CD8-positive, alpha-beta memory T cell (primary cell): ENCODE measurements at places on chromosomes 1 and 21. TPM values are rescaled to one million over a fixed set of nuclear protein-coding genes. Genes with fewer than 3 reads are reported as not detected.

GRCh38 chr1:147091801-147092200, 80.5 kb downstream of the PRKAB2 start:
- no peak for DNase-seq

GRCh38 chr1:2375246-2375922, 16.0 kb downstream of the MORN1 start:
- DNase-seq, result no peak

- no peak for DNase-seq
Observed at GRCh38 chr21:36510911-36511310, 31.0 kb upstream of the CLDN14 start.

DNA sequence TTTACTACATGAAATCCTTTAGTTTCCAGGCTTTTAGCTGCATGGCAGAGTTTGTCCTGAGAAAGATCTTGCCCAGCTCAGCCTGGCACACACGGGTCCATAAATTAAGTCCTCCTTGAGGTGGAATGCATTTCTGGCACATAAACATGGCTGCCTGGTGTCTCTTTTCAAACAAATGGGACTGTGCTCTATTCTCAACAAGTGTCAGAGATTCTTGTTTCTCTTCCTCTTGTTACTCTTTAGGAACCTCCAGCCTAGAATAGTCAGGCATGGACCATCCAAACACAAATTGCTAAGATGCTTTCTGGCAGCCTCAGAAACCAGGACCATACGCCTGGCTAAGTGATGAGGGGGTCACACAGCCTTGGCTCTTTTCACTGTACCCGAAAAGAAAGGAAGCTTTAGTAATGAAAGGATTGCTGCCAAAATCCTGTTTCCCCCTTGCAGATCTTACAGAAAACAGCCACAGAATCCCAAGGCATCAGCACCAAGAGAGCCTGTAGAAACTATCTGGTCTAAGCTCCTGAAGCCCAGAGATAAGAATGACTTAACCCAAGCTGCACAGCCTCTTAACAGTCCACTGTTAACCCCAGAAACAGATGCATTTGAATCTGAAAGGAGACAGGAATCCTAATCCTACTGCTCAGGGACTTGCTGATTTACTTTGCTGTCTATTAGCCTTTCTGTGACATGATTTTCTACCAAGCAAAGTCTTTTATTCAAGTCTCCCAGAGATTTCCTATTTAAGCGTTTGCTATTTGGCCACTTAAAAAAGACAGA, 31.9 kb upstream of the NRDC start:
- DNase-seq, result no peak

- DNase-seq, result no peak
Observed at GRCh38 chr1:47226839-47227215, 5.2 kb downstream of the TAL1 start.

- no peak for DNase-seq
Observed at GRCh38 chr1:116182019-116182714, 71.0 kb downstream of the MAB21L3 start.

GRCh38 chr1:79859212-79859948, 852.9 kb upstream of the ADGRL4 start:
- DNase-seq, result no peak

- no peak for DNase-seq
Observed at GRCh38 chr1:30446508-30446907, 276.9 kb downstream of the MATN1 start.

- DNase-seq, result no peak
Observed at GRCh38 chr1:4734219-4734618, 79.8 kb downstream of the AJAP1 start.

DNA sequence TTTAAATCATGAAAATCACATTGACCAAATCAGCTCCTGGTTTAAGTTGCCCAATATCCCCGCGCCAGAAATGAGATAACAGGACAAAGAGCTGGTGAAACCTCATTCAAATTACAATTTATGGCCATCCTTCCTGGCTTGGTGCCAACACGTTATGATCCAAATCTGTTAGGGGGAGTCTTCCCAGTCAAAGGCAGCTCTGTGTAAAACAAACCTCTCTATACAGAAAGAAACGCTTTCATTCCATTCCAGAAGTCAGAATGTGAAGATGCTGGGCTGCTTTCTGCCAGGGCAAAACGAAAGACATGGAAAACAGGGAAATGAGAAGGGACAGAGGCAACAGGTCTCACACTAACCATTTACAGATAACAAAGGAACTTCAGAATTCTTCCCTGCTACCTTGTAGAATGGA, 53.5 kb upstream of the TIAM1 start:
- no peak for DNase-seq

GRCh38 chr1:27967106-27967883, 7.5 kb downstream of the XKR8 start:
- no peak for DNase-seq

DNA sequence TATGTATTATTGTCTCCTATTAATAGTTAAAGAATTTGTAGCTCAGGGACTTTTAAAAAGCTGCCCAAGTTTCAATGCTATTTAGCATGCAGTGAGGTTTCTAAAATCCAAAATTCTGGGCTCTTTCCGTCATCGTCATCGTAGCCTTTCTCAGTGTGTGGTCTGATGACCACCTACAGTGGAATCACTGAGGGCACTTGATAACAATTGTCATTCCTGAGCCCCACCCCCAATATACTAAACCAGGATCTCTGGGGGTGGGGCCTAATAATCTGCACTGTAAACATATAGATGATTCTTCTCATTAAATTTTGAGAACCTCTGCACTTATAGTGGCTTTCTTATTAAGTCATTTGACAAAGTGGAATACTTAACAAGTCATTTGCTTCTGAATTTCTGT, 674.8 kb downstream of the PLPP3 start:
- DNase-seq, result no peak

DNA sequence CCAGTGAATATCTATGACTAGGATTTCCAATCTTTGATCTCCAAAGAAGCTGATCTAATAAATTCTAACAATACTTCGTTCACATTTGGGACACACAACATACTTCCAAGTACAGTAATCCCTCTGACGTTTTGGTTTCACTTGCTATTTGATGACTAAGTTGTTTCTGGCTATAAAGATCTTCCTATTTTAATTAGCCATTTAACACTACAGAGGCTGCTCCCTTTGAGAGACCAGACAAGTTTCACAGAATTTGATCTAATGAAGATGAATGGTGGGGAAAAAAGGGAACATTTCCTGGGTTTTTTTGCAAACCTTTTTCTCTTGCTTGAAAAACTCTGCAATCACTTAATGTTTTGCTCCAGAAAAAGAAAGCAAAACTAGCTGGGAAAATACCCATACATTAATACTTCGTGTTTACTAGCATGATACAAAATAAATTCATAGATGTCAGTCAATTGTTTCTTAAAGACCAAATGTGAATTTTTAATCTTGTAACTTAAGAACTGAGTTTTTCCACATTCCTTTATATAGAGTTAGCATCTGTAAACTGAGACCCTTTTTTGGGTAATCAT, 28.0 kb upstream of the GLIS1 start:
- DNase-seq, result no peak

DNA sequence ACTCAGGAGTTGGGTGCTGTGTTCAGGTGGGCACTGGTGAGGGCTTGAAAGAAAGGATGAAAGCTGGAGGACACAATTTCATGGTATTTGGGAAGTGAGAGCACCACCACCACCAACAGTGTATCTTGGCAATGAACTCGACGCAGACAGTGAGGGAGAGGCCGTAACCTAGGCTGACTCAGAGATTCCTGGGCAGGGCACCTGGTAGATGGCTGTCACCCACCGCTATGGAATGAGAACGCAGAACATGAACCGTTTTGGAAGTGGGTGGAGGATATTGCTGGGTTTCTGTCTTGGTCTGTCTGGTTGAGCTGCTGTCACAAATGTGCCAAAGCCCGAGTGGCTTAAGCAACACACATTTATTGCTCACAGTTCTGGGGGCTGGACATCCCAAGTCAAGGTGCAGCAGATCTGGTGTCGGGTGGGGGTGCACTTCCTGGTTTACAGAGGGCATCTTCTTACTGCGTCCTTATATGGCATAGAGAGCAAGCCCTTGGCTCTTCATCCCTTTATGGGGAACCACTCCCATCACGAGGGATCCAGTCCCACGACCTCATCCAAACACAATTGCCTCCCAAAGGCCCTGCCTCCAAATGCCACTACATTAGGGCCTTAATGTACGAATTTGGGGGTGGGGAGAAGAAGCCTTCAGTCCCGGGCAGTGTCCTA, 246.3 kb downstream of the SIPA1L2 start:
- no peak for DNase-seq

- DNase-seq, result peak; percentile 32
Observed at GRCh38 chr1:32892368-32893197, 6.3 kb downstream of the HPCA start.

- DNase-seq, result no peak
Observed at GRCh38 chr1:217105437-217105836, 382.2 kb upstream of the ESRRG start.

GRCh38 chr1:115112496-115113375, 23.4 kb upstream of the TSPAN2 start:
- peak; percentile 66 for DNase-seq

GRCh38 chr1:231693361-231694074, 66.9 kb downstream of the DISC1 start:
- no peak for DNase-seq

DNA sequence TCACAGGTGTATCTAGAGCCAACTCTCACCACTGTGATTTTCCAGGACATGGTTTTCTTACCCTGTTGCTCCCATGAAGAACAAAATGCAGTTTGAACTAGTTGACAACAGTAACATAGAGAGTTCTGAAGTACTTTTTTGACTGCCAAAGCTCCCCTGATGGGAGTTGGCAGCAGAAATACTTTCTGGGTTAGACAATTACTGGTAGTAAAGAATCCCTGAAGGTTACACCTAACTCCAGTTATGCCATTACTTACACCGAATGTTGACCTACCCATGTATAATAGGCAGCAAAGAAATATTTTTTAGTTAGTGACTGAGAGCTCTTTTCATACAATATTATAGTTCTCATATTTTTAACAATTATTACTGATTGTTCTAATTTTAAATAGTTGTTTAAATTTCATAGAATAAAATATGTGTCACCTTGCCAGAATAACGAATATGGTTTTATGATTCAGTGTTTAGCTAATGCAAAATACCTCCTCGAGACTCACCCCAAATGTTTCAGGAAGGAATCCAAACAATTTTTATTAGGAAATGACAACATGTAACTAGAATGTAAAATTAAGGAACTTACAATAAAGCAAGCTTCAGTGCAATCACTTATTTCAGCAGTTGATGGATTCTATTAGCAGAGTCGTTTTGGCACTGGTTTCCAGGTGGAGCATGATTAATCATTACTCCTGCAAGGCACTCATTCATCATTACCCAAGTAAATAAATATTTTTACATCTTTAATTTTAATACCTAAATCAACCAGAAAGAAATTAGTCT, 237.6 kb downstream of the MRPL39 start:
- DNase-seq, result no peak

GRCh38 chr1:181442181-181442525, 41.2 kb upstream of the CACNA1E start:
- no peak for DNase-seq

DNA sequence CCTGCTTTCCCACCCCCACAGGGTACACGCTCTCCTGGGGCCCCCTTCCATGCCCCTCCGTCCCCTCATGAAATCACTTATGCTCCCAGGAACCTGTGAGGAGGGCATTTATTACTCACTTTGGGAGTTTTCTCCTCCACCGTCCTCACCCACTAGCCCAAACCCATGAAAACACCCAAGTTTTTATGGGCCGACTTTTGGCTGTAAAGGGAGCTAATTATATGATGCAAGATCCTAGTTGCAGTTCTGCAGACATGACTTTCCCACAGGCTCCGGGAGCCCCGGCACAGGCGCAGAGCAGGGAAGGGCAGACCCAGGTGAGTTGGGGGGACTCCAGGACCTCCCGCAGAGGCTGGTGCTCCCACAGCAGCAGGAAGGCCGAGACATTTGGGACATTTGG, 29.7 kb downstream of the EPHA2 start:
- no peak for DNase-seq

GRCh38 chr21:14602382-14602958, 56.4 kb upstream of the SAMSN1 start:
- no peak for DNase-seq

GRCh38 chr1:109263234-109263596, 13.9 kb downstream of the CELSR2 start:
- no peak for DNase-seq

- no peak for DNase-seq
Observed at GRCh38 chr1:94679332-94680038, 137.9 kb upstream of the F3 start.

GRCh38 chr1:24373044-24373443, 40.5 kb downstream of the STPG1 start:
- no peak for DNase-seq

GRCh38 chr21:35423709-35424108, 374.6 kb upstream of the RUNX1 start:
- DNase-seq, result no peak

DNA sequence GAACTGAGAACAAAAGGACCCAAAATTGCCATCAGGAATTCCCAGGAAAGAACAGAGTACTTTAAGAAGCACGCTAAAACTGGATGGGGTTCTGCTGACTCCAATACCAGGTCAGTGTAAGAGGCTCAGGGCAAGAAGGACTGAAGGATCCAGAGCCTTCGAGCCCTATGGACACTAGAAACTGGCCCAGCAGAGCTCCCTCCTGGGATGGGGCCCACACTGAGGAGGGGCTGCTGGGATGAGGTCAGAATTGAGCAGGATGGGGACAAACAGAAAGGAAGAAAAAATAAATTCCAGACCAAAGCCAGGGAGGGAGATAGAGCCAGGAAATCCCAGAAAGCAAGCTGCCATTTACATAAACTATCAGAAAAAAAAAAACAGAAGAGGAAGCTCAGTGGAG, 222.4 kb upstream of the COA6 start:
- no peak for DNase-seq

- peak; percentile 58 for DNase-seq
Observed at GRCh38 chr21:42614396-42614795, 39.0 kb upstream of the PDE9A start.

- no peak for DNase-seq
Observed at GRCh38 chr21:18460979-18461378, 57.4 kb upstream of the TMPRSS15 start.

- DNase-seq, result no peak
Observed at GRCh38 chr1:40646315-40646714, 19.2 kb downstream of the RIMS3 start.

- DNase-seq, result peak; percentile 62
Observed at GRCh38 chr1:23168079-23168444, 594 bp downstream of the LUZP1 start.

- DNase-seq, result no peak
Observed at GRCh38 chr1:165632152-165632469, 1.1 kb downstream of the MGST3 start.

The AGT gene
- not detected for total RNA-seq

The SLX9 gene
- total RNA-seq, result 68.1 TPM

The TMEM200B gene
- 0.38 TPM for total RNA-seq

The TEX38 gene
- not detected for total RNA-seq

The AADACL3 gene
- total RNA-seq, result not detected

The PLD5 gene
- not detected for total RNA-seq

The CELA3B gene
- total RNA-seq, result not detected

The WDR64 gene
- not detected for total RNA-seq

The F13B gene
- total RNA-seq, result not detected

The ATAD3C gene
- total RNA-seq, result 1.9 TPM

The VTCN1 gene
- not detected for total RNA-seq

The RSPO1 gene
- total RNA-seq, result not detected
